ENCODE measurements at places on chromosomes 6 and 20. TPM values are rescaled to one million over a fixed set of nuclear protein-coding genes. Genes with fewer than 3 reads are reported as not detected.

The FILIP1 gene
- total RNA-seq: 0.51 TPM

The SMLR1 gene
- total RNA-seq: not detected

The DLL1 gene
- 0.35 TPM for total RNA-seq

The AARS2 gene
- 8.6 TPM for total RNA-seq

The RNF144B gene
- 11.2 TPM for total RNA-seq
